Fibroblast of mammary gland (primary cell): ENCODE measurements at places on chromosomes 5 and 9.

DNA sequence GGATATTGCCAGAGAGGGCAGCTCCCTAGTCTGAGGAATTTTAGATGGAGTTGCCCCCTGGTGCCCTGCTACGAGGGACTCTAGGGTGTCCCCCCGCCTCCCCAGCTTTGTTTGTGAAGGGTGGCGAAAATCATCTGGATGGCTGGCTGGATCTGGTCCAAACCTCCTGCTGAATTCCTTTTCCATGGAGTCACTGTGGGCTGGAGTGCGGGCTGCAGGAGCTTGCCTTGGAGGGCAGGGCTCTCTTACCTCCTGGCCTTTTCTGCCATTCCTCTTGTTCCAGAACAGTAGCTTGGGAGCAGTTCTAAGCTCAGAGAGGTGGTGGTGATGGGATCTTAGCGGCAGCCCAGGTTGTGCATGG lies 2.1 kb downstream of the SYNPO start:
- peak; percentile 89 for DNase-seq

DNA sequence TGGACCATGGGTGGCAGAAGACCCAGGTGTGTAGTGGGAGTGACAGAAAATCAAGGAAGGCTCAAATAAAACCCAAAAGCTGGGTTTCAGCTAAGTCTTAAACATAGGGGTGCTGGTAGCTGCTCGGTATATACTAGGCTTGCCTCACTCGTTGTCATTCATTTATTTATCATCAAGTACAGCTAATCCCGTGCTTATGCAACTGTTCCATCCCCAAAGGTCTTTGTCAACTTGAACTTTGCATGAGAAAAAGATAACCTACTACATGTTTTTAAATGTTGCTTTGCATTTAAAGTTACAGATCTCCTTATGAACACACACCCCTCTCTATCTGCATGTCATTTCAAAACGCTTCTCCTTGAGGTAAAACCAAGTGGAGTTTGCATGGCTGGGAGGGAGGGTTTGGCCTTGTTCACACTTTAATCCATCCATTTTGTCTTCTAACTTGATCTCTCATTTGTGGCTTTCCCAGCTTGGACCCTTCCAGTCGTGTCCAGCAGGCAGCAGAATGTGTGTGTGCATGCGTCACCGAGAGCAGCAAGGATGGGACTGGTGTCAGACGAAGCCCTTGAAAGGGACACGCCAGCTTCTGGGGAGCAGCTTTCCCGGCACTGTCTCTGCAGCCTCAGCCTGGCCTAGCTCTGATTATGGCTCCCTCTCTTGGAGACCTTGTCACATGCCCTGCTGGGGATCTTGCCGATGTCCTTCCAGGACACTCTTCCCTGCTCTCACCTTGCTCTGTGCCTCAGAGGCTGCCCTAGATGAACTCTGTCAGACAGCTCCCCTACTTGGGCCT lies 133.5 kb downstream of the GADD45G start:
- DNase-seq: no peak

DNA sequence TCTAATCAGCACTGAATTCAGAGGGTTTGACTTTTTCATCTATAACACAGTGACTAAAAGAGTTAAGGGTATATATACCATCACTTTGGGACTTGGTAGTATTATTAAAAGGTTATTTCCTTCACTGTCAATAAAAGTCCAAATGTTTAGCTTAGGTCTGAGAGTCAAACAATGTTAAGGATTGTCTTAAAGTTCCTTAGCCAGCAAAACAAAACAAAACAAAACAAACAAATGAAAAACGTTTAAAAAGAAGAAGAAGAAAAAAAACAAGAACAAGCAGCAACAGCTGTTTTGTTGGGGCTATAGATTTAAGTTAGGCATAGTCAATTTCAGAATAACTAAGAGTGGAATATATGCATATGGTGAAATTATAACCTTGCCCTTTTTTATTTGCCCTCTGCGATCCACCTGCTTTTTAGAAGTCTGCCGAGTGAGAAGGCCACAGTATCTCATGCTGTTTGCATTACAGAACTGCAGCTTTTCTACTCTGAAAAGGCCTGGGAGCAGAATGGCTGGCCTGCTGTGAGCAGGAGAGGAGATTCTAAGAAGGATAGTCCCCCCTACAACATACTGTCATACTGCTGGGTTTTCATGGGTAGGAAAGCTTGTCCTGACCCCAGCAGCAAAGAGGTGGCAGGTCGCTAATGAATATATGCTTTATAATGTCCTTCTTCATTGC lies 141.7 kb downstream of the NTRK2 start:
- no peak for DNase-seq

- no peak for DNase-seq
Observed at GRCh38 chr5:170154297-170154696, 48.6 kb downstream of the FOXI1 start.

- DNase-seq: no peak
Observed at GRCh38 chr5:14292766-14293658, 149.9 kb downstream of the TRIO start.

- DNase-seq: no peak
Observed at GRCh38 chr5:139855451-139855850, 59.8 kb downstream of the PSD2 start.

- no peak for DNase-seq
Observed at GRCh38 chr9:93480262-93480661, 26.9 kb upstream of the FAM120AOS start.
